CD4-positive, CD25-positive, alpha-beta regulatory T cell (primary cell): ENCODE measurements at places on chromosomes 4 and X. TPM values are rescaled to one million over a fixed set of nuclear protein-coding genes. Genes with fewer than 3 reads are reported as not detected.
A peak's percentile ranks its signal among the peaks of the same experiment; 100 is the strongest.

The NHSL2 gene
- 6.7 TPM for total RNA-seq

The DAPP1 gene
- 29.8 TPM for total RNA-seq

The KIAA1210 gene
- total RNA-seq, result not detected

The FAT1 gene
- total RNA-seq, result not detected

DNA sequence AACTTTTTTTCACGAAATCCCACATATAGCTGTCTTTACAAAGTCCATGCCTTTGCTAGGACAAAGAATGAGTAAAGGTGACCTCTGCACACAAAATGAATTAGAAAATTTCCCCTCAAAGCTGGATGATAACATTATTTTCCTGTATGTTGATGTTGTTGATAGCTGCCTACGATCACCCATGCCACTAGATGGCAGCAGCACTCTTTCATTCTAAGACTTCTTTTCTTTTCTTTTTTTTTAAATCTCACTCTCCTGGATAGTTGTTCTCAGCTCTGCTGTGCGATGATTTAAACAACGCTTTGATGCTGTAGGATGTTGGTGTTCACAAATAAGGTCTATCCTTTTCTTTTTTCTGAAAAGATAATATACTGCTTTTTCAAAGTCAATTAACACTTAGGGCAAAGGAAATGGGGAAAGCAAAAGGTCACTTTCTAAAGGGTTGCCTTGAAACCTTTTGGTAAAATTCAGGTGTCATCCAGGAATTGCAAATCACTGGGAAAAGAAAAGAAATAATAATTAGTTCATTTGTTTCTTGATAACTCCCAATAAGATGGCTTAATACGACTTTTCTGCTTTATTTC lies 266.8 kb downstream of the C4orf33 start:
- H3K36me3 ChIP-seq, result no peaks in the 10 kb centered on the region
- H3K4me3 ChIP-seq, result no peak overlapping the region
- peak; percentile 70 for DNase-seq
- H3K27me3 ChIP-seq, result no peaks in the 10 kb centered on the region
- H3K4me1 ChIP-seq, result no peaks in the 10 kb centered on the region

GRCh38 chrX:40087425-40088298 lies 10.1 kb downstream of the BCOR start:
- H3K4me1 ChIP-seq, result peaks cover 75% of the 10 kb centered on the region
- no peaks in the 10 kb centered on the region for H3K27me3 ChIP-seq
- H3K27ac ChIP-seq, result no peak overlapping the region
- no peak overlapping the region for H3K4me3 ChIP-seq
- H3K36me3 ChIP-seq, result no peaks in the 10 kb centered on the region
- DNase-seq, result no peak

DNA sequence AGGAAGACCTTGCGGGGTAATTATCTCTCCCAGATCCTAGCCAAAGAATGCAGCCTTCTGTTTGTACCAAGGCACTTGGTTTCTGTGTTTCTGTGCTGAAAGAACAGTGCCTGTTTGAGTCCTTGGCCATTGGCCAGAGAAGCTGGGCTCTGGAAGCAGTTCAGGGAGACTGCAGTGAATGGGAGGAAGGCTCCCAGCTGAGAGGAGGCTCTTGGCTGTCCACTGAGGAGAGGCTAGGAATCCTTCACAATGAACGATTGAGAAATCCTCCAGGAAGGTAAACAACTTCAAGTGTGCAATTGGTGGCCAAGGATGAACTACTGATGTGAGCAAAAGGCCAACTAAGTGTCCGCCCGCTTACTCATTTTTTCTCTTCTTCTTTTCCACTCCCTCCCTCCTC lies 61.3 kb downstream of the HS3ST1 start:
- DNase-seq, result no peak
- no peaks in the 10 kb centered on the region for H3K27me3 ChIP-seq
- no peaks in the 10 kb centered on the region for H3K36me3 ChIP-seq
- no peak overlapping the region for H3K27ac ChIP-seq
- H3K4me1 ChIP-seq, result no peaks in the 10 kb centered on the region

GRCh38 chr4:43776371-43776770 lies 672.2 kb downstream of the KCTD8 start:
- H3K27ac ChIP-seq, result no peak overlapping the region
- H3K4me3 ChIP-seq, result no peak overlapping the region
- H3K27me3 ChIP-seq, result no peaks in the 10 kb centered on the region
- DNase-seq, result no peak
- H3K4me1 ChIP-seq, result no peaks in the 10 kb centered on the region

DNA sequence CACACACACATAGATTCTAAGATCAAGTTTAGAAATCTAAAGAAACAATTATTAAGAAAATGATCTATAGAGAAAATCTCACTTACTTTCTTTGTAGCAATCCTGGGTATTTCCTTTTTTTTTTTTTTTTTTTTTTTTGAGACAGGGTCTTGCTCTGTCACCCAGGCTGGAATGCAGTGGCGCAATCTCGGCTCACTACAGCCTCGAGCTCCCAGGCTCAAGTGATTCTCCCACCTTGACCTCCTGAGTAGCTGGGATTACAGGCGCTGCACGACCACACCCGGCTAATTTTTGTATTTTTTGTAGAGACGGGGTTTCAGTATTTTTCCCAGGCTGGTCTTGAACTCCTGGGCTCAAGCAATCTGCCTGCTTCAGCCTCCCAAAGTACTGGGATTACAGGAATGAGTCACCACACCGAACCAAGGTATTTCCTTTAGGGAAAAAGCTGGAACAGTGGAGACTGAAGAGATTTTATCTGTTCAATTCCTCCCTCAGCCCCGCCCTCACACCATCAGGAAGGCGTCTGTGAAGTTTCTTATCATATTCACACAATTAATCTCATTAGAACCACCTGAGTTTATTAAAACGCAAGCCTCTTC lies at the start of gene TRIML2:
Gene TRIML2 (minus strand): TSS at position 447 of the 599 bp plus-strand sequence. CDS start 4,235 bp downstream, outside the sequence.
- no peaks in the 10 kb centered on the region for H3K4me1 ChIP-seq
- no peak for DNase-seq
- H3K27ac ChIP-seq, result no peak within 1 kb of the TSS
- no peak within 1 kb of the TSS for H3K4me3 ChIP-seq
- H3K27me3 ChIP-seq, result no peaks in the 10 kb centered on the region
- no peaks in the 10 kb centered on the region for H3K36me3 ChIP-seq

GRCh38 chrX:40523852-40524251 lies 56.9 kb upstream of the ATP6AP2 start:
- H3K36me3 ChIP-seq, result no peaks in the 10 kb centered on the region
- no peak overlapping the region for H3K4me3 ChIP-seq
- DNase-seq, result no peak
- no peaks in the 10 kb centered on the region for H3K27me3 ChIP-seq

DNA sequence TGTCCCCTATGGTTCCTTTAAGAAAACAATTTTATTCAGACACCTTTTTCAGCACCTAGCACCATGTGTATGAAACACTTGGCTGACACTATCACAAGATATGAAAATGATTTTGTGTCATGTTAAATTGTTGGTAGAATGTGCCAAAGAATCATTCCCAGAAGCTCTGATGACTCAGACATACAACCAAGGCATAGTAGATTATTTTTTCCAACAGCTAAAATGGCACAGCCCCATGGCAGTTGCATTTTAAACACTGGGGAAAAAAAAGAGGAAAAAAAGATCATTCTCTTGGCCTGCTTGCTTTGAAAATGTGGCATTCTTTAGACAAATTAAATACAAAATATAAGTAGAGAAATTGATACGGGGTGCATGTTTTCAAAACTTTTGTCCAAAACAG lies 230.2 kb downstream of the NLGN4X start:
- no peak overlapping the region for H3K4me3 ChIP-seq
- no peaks in the 10 kb centered on the region for H3K36me3 ChIP-seq
- no peaks in the 10 kb centered on the region for H3K4me1 ChIP-seq
- H3K27me3 ChIP-seq, result no peaks in the 10 kb centered on the region
- H3K27ac ChIP-seq, result no peak overlapping the region

- H3K27me3 ChIP-seq, result no peaks in the 10 kb centered on the region
- no peaks in the 10 kb centered on the region for H3K4me1 ChIP-seq
- peak; percentile 5 for DNase-seq
Observed at GRCh38 chr4:150867148-150867547, 147.9 kb downstream of the LRBA start.

GRCh38 chrX:134603806-134604700 lies 54.2 kb downstream of the PLAC1 start:
- H3K4me3 ChIP-seq, result no peak overlapping the region
- DNase-seq, result no peak
- H3K27me3 ChIP-seq, result peaks cover 2% of the 10 kb centered on the region

DNA sequence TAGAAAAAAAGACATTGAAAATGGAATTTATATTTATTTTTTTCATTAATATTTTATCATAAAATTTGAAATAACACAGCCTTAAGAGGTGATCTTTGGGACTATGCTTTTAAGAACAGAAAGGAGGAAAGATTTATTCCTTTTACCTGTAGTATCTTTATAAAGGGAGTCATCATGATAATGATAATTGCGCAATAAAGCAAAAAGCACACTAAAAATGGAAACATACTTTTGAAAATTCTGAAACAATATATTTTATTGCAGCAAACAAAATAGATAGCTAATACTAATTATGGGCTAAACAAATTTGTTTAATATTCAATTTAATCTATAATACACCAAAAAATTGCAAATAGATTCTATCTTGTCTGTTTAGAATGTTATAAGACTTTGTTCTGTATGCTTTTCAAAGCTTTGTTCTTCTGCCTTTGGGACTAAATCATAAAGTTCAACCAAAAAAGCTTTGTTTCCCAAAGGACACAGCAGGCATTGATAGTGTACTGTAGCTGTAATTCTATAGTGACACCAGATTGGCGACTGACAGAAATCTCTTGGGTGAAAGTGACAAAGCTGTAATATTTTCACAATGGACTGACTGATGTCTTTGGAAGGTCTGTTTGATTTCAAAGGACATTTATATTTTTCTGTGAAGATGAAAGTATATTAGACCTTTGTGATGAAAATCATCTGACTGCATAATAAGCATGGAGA lies 2156.6 kb upstream of the TENM3 start:
- H3K27ac ChIP-seq, result no peak overlapping the region
- no peak overlapping the region for H3K4me3 ChIP-seq
- DNase-seq, result no peak
- no peaks in the 10 kb centered on the region for H3K27me3 ChIP-seq
- no peaks in the 10 kb centered on the region for H3K36me3 ChIP-seq

GRCh38 chr4:184402740-184403383 lies 71.5 kb downstream of the IRF2 start:
- peaks cover 90% of the 10 kb centered on the region for H3K36me3 ChIP-seq
- peaks cover 9% of the 10 kb centered on the region for H3K4me1 ChIP-seq
- H3K27ac ChIP-seq, result no peak overlapping the region
- DNase-seq, result no peak
- no peak overlapping the region for H3K4me3 ChIP-seq
- no peaks in the 10 kb centered on the region for H3K27me3 ChIP-seq

GRCh38 chr4:143019351-143019750 lies 165.4 kb upstream of the USP38 start:
- no peak for DNase-seq
- H3K27ac ChIP-seq, result no peak overlapping the region
- H3K4me3 ChIP-seq, result no peak overlapping the region
- no peaks in the 10 kb centered on the region for H3K4me1 ChIP-seq

DNA sequence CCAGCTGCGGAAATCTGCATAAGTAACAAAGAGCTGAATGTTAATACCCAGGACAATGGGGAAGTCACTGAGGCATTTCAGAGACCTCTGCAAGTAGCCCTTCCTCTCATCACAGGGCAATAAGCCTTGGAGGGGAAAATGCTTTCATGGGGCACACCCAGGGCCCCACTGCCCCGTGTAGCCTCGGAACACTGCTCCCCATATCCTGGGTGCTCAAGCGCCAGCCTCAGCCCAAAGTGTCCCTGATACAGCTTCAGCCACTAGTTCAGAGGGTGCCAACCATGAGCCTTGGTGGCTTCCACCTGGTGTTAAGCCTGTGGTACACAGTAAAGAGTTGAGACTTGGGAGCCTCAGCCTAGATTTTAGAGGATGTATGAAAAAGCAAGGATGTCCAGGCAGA lies 402.8 kb upstream of the CXorf51A start:
- no peaks in the 10 kb centered on the region for H3K36me3 ChIP-seq
- no peak for DNase-seq
- H3K27me3 ChIP-seq, result no peaks in the 10 kb centered on the region

DNA sequence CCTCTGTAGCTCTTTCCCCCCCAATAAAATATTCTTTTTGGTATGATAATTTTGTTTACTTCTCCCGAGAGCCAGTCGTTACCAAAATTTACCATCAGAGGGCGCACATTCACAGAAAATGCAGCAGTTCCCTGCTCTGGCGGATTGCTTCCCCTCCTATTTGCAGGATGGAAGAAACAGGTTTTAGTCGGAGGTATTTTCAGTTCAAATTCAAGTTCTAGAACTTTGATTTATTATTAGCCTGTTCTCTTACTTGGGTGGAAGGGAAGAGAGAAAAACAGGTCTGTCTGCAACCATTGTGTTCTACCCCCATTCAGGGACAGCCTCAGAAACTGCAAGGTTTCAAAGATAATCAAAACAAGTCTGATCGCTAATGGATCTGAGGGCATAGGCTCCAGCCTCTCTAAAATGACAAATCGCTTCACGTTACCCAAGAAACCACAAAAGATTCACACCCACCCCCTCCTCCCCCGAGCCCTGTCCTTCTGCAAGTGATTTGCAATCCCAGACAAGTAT lies 263.8 kb upstream of the RPS6KA3 start:
- no peak overlapping the region for H3K4me3 ChIP-seq
- peak; percentile 49 for DNase-seq
- peaks cover 5% of the 10 kb centered on the region for H3K27me3 ChIP-seq
- H3K36me3 ChIP-seq, result no peaks in the 10 kb centered on the region
- no peak overlapping the region for H3K27ac ChIP-seq

DNA sequence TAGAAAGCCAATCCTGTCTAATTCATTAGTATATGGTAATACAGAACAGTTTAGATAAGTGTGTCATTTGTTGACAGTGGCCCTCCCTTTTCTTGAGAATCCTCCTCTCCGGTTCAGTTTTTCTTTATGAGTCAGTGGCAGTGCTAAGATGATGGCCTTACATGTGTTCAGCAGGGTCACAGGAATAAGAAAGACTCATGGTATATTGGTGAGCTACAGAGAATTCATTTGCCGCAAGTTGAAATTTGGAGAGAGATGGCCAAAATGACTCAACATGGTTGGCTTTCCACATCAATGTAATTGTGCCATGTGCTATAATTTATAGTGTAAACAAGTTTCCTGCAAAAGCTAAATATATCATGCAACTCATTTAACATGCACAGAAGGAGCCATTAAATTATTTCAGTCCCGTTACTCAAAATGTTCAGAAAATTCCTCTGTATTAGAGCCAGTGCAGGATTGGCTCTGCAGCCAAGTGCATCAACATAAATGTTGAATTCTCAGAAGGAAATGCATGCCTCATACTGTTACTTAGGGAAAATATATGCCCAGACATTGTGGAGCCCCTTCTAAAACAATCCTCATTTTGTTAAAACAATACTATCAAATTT lies 374.3 kb downstream of the AFF2 start:
- H3K36me3 ChIP-seq, result no peaks in the 10 kb centered on the region
- DNase-seq, result no peak
- H3K4me1 ChIP-seq, result no peaks in the 10 kb centered on the region
- no peaks in the 10 kb centered on the region for H3K27me3 ChIP-seq
- H3K27ac ChIP-seq, result no peak overlapping the region

- no peaks in the 10 kb centered on the region for H3K36me3 ChIP-seq
- DNase-seq, result no peak
- H3K27me3 ChIP-seq, result no peaks in the 10 kb centered on the region
Observed at GRCh38 chr4:126081336-126081735, 766.6 kb downstream of the FAT4 start.

- H3K4me1 ChIP-seq, result no peaks in the 10 kb centered on the region
- no peak overlapping the region for H3K27ac ChIP-seq
- no peak for DNase-seq
- H3K4me3 ChIP-seq, result no peak overlapping the region
- no peaks in the 10 kb centered on the region for H3K36me3 ChIP-seq
Observed at GRCh38 chrX:99091459-99091858, 1318.6 kb downstream of the PCDH19 start.

GRCh38 chr4:156884183-156884582 lies 87.4 kb downstream of the PDGFC start:
- H3K36me3 ChIP-seq, result no peaks in the 10 kb centered on the region
- no peaks in the 10 kb centered on the region for H3K4me1 ChIP-seq
- no peak overlapping the region for H3K27ac ChIP-seq
- DNase-seq, result no peak
- H3K27me3 ChIP-seq, result no peaks in the 10 kb centered on the region
